ENCODE measurements at places on chromosomes 6 and 20.

- DNase-seq, result no peak
- H3K4me3 ChIP-seq, result no peak overlapping the region
- H3K4me1 ChIP-seq, result peaks cover 26% of the 10 kb centered on the region
- no peak overlapping the region for H3K27ac ChIP-seq
- H3K36me3 ChIP-seq, result no peaks in the 10 kb centered on the region
Observed at GRCh38 chr20:43554369-43554768, 4.5 kb upstream of the SGK2 start.

GRCh38 chr6:148535976-148536375 is 193.3 kb downstream of the SASH1 start:
- H3K27ac ChIP-seq, result no peak overlapping the region
- H3K27me3 ChIP-seq, result no peaks in the 10 kb centered on the region
- no peak for DNase-seq
- H3K4me3 ChIP-seq, result no peak overlapping the region
- H3K36me3 ChIP-seq, result no peaks in the 10 kb centered on the region

DNA sequence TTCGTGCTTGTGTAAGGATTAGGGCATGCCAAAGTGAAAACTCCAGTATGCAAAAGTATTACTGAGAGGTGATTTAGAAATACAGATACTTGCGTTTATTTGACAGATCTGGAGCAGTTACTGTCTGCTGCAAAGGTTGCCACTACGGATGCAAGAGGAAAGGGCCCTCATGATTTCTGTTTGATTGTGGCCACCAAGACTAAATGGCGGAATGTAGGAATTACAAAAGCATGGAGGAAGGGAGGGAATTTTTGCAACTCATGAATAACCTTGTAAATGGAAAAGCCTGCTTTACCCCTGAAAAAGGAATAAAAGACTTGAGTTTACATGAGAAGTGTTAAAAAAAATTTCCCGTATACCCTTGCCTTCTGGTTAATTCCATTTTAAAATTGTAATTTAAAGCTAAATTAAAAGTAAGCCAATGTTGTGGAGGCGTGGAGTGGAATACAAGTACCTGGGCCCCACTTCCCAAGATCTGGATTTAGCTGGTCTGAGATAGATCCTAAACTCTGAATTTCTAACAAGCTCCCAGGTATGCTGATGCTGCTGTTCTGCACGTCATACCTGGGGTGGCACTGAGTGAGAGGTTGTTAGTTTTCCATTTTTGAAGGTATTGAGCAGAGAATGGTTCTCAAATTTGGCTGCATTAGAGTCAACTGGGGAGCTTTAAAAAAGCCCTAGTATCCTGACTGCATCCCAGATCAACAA is 56.6 kb upstream of the NKX2-2 start:
- no peaks in the 10 kb centered on the region for H3K27me3 ChIP-seq
- H3K36me3 ChIP-seq, result no peaks in the 10 kb centered on the region
- no peak overlapping the region for H3K4me3 ChIP-seq

DNA sequence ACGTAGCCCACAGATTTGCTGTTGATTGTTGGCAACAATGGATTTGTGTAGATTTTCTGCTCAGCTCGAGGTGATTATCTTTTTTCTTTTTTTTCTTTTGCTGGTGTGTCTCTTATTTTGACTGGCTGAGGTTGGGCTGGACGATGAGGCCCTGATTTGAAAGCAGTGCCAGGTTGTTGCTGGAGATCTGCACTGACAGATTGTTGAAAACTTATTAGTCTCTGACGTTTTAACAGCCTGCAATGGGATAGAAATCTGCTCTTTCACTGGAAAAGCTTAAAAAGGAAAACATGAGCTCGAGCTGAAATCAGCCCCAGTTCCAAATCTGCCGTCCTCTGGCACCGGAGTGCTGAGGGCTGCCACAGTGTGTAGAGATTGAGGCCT is 87.7 kb downstream of the PDE7B start:
- no peaks in the 10 kb centered on the region for H3K27me3 ChIP-seq
- no peak overlapping the region for H3K4me3 ChIP-seq
- no peak overlapping the region for H3K27ac ChIP-seq

DNA sequence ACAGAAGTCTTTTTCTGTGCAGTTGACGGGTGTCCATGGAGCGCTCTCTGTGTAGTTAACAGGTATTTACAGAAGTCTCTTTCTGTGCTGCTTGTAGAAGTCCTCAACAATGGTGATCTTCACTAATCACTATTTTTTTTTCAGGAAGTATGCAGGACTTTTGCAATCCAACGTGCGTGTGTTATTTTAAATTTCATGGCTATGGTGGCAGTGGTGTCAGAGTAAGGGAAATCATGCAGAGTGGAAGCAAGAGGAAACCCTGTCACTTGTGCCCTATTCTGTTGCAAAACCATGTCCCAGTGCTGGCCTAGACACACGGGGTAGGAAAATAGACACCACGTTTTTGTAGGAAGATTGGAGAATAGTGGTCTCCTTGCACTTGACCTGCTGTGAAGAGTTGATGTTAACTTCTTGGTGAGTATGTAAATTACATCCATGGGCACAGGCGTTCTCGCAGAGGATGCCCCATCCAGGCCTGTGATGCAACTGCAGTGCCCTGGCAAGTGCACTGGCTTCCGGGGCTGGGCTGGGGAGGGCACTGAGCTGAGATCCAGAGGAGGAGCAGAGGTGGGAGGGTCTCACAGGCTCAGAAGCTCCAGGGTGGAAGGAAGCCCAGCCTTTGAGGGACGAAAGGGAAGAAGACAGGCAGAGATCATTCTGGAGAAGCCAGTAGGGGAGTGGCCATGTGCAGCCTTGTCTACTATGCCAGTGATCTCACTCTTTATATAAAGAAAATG is 146.5 kb downstream of the SYCP2 start:
- no peak overlapping the region for H3K27ac ChIP-seq
- H3K36me3 ChIP-seq, result no peaks in the 10 kb centered on the region
- DNase-seq, result peak; percentile 32
- no peak overlapping the region for H3K4me3 ChIP-seq
- H3K4me1 ChIP-seq, result 0 out of 2 replicates have a peak, but pooled peaks cover 3% of the 10 kb centered on the region
- no peaks in the 10 kb centered on the region for H3K27me3 ChIP-seq

DNA sequence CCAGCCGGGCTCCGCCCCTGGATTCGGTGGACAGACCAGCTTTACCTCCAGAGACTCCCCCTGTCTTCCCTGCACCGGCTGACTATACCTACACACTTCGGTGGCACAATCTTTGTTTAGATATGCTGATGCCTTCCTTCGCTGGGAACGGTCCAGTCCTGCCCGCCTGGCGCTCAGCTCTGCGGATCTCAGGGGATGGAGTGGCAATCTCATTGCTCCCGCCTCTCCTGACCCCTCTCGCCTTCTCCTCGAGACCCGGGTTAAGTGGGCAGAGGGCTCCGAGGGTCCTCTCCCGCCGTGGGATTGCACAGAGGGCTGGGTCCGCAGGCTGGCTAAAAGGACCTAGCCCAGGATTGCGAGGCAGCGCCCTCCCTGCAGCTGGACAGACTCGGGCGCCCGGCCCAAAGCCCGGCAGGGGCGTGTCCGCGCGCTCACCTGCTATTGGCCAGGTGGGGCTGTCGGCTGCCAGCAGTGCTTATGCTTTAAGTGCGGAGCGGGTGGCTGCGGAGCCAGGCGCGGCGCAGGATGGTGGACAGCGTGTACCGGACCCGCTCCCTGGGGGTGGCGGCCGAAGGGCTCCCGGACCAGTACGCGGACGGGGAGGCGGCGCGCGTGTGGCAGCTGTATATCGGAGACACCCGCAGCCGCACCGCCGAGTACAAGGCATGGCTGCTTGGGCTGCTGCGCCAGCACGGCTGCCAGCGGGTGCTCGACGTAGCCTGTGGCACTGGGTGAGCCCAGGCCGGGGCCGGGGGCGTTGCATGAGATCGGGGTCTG is at the start of gene GNMT:
TSS of gene GNMT (plus strand) at position 512 of the 777 bp plus-strand sequence. CDS start at position 526, 14 bp downstream.
- DNase-seq, result peak; percentile 84
- no peaks in the 10 kb centered on the region for H3K4me1 ChIP-seq
- H3K4me3 ChIP-seq, result peak within 1 kb of the TSS; percentile 47
- H3K27me3 ChIP-seq, result no peaks in the 10 kb centered on the region
- H3K36me3 ChIP-seq, result no peaks in the 10 kb centered on the region
- H3K27ac ChIP-seq, result peak within 1 kb of the TSS; percentile 59

DNA sequence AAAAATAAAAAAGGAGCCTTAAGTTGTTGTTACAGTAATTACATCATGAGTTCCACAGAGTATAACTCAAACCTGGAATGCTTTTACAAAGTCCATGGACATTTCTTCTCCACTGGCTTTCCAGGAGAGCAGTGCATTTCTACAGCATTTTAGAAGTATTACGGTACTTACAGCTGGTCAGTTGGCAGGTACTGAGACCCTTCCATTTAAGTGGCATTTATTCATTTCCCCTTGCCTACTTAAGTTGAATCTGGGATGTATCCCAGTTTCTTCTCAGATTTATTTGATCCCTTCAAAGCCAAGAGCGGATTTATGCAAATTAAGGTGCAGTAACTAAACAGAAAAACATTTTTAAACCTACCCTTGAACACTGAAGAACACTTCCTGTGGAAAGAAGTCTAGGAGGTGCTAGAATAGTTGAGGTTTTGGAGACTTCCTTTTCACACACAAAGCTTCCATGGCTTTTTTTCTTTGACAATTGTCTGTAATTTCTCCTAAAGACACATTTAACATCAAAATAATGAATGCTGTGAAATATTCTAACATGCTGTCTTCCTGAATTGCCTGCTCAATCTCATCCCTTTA is 3.4 kb downstream of the PRDM13 start:
- no peak for DNase-seq
- no peak overlapping the region for H3K27ac ChIP-seq
- peaks cover 2% of the 10 kb centered on the region for H3K27me3 ChIP-seq
- no peaks in the 10 kb centered on the region for H3K36me3 ChIP-seq

DNA sequence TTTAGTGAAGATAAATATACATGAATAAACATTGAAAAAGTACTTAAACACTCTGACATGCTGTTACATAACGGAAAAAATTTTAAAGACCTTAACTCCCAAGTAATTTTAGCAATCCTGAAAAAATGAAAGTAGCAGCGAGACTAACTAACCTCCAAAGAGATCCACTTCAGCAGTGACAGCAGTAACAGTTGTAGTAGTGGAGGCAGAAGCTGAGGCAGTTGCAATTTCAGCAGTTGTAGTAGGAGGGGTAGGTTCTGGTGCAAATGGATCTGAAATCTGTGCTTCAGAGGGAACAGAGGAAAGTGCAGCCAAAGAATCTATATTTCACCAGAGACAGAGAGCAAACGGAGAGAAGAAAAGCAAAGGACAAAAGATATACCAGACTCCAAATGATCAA is 88.8 kb downstream of the PRSS35 start:
- H3K27me3 ChIP-seq, result no peaks in the 10 kb centered on the region
- no peaks in the 10 kb centered on the region for H3K4me1 ChIP-seq
- no peak overlapping the region for H3K4me3 ChIP-seq
- DNase-seq, result no peak

DNA sequence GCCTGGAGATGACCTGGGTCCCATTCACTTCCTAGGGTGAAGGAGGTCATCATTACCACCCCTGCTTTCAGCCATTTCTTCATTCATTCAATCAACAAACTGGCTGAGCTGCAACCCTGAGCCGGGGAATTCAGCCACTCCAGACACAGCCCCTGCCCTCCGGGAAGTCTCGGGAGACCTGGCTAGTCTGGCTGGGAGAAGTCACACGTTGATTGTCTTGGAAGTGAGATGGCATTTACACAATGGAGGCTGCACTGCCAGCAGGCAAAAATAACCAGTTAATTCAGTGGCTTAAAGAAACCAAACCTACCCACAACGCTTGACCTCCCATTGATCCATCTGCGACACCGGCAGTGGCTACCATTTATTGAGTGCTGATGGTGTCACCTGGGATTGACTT is 2.0 kb upstream of the PMEPA1 start:
- H3K36me3 ChIP-seq, result no peaks in the 10 kb centered on the region
- H3K4me1 ChIP-seq, result peaks cover 4% of the 10 kb centered on the region
- no peak overlapping the region for H3K27ac ChIP-seq
- no peak overlapping the region for H3K4me3 ChIP-seq
- no peak for DNase-seq
- peaks cover 2% of the 10 kb centered on the region for H3K27me3 ChIP-seq

DNA sequence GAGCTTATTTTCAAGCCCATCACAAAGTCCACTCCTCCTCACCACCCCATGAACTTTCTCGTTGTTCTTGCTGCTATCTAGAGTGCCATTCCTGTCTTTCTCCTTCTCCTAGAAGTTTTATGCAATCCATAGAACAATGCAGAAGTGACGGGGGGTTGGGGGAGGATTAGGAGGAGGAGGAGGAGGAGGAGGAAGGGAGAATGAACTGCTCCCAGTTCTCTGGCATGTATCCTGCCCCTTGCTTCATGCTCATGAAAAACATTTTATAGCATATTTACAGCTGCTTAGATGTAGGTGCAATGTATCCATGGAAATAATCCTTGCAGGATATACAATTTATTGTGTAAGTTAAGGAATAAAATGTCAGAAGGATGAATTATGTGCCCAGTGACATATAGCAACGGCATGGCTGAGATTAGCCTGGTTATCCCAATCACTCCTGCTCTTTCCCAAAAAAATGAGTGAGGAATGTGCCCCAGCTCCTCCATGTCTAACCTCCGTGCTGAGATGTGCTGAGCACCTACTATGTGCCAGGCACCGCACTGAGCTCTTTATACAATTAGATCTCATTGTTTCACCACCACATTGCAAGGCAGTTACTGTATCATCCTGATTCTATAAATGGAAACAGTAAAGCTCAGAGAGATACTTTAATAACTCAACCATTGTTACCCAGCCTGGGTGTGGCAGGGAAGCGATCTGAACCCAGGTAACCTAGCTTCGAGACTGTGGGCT is 41.6 kb upstream of the TFAP2C start:
- peak overlapping the region; percentile 37 for H3K27ac ChIP-seq
- DNase-seq, result no peak
- H3K27me3 ChIP-seq, result no peaks in the 10 kb centered on the region
- peaks cover 49% of the 10 kb centered on the region for H3K4me1 ChIP-seq
- no peaks in the 10 kb centered on the region for H3K36me3 ChIP-seq
- H3K4me3 ChIP-seq, result no peak overlapping the region

GRCh38 chr20:24669701-24670100 is 200.3 kb downstream of the SYNDIG1 start:
- no peaks in the 10 kb centered on the region for H3K36me3 ChIP-seq
- H3K4me1 ChIP-seq, result no peaks in the 10 kb centered on the region
- H3K27ac ChIP-seq, result no peak overlapping the region
- no peak for DNase-seq
- H3K4me3 ChIP-seq, result no peak overlapping the region
- H3K27me3 ChIP-seq, result no peaks in the 10 kb centered on the region

GRCh38 chr6:136502786-136503185 is 47.4 kb downstream of the MAP7 start:
- H3K4me3 ChIP-seq, result no peak overlapping the region
- peaks cover 4% of the 10 kb centered on the region for H3K4me1 ChIP-seq
- no peak overlapping the region for H3K27ac ChIP-seq
- H3K27me3 ChIP-seq, result no peaks in the 10 kb centered on the region
- no peak for DNase-seq
- H3K36me3 ChIP-seq, result no peaks in the 10 kb centered on the region

DNA sequence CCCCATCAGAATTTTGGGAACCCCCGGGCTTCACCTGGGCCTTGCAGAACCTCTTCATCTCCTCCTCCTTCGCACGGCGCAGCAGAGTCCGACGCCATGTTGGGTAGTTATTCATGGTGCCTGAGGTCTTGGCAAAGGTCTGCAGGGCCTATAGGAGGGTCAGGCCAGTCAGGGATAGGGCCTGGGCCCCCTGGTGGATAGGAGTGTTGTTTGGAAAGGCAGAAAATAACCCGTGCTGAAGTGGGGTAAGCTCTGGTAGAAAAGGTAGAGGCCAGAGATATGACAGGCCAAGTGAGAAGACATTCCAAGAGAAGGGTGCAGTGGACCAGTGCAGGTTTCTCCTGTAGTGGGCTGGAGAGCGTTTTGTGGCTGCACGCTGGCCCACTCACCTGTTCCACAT is 4.9 kb downstream of the SMPD2 start:
- no peaks in the 10 kb centered on the region for H3K27me3 ChIP-seq
- H3K36me3 ChIP-seq, result no peaks in the 10 kb centered on the region
- no peak overlapping the region for H3K4me3 ChIP-seq
- H3K4me1 ChIP-seq, result peaks cover 7% of the 10 kb centered on the region

All from Caco-2 (cell line).